ENCODE measurements at places on chromosomes 11 and 22.

DNA sequence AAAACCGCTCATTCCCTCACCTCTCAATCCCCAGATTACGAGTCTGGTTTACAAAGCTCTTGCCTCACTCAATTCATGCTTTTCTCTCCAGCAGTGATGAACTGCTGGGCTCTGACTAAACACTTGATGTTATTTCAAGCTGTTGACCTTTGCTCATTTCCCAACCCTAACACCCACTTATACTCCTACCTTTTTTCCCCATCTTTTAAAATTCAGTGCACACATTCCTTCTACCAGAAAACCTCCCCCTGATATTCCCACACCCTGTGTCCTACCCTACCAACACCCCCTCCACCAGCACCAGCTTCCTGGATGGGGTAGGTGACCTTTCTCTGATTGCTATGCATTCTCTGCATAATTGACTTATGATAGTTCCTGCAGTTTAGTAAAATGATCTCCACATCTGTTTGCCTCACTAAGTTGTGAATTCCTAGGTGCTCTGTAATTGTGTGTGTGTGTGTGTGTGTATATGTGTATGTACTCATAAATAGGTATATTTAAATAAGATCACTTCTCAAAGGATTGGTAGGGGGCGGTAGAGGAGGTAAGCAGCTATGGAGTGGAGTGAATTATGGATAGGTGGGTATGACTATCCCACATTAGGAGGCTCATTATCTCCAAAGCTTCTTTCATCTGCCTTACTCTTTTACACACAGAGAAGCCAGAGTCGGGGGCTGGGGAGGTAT, 842 bp downstream of the HEPACAM start:
- no peak for DNase-seq

DNA sequence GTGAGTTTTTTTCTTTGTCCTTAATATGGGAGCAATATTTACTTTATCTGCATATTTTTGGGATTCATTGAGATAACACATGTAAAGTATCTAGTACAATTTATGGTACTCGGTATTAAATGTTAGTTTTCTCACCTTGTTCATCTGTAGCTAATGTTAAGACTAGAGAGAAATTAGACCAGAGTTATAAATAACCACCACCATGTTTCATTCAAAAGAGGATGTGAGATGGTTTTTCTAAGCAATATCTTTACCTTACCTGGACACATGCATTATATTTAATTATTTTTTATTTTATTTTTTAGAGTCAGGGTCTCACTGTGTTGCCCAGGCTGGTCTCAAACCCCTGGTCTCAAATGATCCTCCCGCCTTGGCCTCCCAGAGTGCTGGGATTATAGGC, 18.4 kb downstream of the ARHGAP42 start:
- no peak for DNase-seq

DNA sequence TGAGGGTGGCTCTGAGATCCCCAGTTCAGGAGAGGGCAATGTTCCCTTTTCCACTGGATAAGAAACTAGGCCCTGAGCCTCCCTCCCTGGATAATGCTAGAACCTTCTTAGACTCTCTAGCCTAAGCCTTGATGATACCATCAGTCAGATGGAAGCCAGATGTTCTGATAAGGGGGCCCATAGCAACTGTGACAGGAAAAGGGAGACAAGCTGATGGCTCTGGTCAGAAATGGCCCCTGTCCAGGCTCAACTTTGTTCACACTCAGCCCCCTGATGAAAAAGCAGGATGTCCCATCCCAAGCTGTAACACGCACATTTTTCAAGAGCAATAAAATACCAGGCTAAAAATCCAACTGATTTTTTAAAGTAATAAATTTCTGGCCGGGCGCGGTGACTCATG, 7.2 kb upstream of the OAF start:
- no peak for DNase-seq

- DNase-seq = no peak
Observed at GRCh38 chr11:17974246-17974645, 38.6 kb downstream of the SERGEF start.

DNA sequence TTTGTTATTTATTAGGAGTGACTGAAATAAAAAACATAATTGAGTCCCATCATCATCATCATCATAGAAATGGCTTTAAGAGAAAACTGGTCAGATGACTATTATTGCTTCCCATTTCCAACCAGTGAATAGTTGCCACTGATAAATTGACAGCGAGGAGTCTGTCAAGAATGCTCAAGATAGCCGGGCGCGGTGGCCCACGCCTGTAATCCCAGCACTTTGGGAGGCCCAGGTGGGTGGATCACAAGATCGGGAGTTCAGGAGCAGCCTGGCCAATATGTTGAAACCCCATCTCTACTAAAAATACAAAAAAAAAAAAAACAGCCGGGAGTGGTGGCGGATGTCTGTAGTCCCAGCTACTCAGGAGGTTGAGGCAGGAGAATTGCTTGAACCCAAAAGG, 1.9 kb downstream of the WBP2NL start:
- no peak for DNase-seq

- DNase-seq = no peak
Observed at GRCh38 chr11:88520391-88520790, 182.9 kb upstream of the CTSC start.

DNA sequence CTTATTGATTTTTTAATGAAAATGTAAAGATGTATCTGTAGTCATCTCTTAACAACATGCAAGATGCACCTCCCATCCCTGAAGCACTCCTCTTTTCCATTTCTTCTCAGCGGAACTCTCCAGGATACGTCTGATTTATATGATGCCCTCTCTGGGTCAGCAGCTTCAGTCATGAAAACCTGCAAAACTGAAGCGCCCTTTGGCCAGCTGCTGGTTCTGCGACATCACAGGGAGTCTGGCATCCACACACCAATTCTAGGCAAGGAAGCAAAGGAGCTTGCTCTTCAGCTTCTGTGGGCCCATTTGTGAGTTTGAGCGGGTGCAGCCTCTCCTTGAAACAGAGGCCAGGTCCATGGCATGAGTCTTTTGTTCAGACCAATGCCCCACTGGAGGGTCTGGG, 1253.3 kb downstream of the TBC1D22A start:
- no peak for DNase-seq

All from NCI-H526 (cell line).